ENCODE measurements at places on chromosomes 16 and 17. TPM values are rescaled to one million over a fixed set of nuclear protein-coding genes. Genes with fewer than 3 reads are reported as not detected.

The OR1A1 gene
- total RNA-seq = not detected

DNA sequence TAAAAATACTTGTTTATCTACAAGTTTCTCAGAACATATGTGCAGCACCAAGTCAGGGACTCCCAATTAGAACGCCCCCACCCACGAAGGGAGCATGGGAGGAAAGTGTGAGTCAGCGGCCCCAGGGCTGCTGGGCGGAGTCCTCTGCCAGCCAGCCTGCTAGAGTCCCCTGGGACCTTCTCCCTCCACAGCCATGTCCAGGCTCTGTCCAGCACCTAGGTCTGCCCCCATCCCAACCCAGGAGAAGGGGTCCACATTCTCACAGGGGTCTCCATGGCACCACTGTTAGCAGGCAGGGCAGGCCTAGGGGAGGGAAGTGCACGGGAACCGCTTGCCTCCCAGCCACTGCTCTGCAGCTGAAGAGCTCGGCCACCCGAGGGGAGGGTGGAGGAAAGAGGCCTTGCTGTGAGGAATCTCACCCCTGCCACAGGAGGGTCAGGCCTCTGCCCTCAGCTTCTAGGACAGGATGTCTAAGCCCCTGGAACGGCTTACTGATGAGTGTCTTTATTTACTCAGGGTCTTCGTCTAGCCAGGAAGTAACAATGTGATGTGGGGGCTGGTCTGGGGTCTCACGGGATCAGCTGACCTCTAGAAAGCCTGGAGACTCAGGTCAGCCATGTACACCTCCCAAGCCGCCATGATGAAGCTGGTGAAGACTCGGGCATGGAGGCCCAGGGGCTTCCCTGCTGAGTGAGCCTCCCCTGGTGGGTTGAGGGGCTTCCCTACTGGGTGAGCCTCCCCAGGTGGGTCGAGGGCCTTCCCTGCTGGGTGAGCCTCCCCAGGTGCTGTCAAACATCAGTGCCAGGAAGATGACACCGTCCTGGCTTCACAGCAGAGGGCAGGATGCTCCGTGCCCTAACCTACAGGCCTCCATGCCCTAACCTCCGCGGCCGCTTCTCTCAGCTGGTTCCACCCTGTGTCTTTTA lies 190.3 kb downstream of the RBFOX3 start:
- no peak for DNase-seq

GRCh38 chr16:22372882-22373661 lies 1.3 kb downstream of the CDR2 start:
- DNase-seq = no peak

DNA sequence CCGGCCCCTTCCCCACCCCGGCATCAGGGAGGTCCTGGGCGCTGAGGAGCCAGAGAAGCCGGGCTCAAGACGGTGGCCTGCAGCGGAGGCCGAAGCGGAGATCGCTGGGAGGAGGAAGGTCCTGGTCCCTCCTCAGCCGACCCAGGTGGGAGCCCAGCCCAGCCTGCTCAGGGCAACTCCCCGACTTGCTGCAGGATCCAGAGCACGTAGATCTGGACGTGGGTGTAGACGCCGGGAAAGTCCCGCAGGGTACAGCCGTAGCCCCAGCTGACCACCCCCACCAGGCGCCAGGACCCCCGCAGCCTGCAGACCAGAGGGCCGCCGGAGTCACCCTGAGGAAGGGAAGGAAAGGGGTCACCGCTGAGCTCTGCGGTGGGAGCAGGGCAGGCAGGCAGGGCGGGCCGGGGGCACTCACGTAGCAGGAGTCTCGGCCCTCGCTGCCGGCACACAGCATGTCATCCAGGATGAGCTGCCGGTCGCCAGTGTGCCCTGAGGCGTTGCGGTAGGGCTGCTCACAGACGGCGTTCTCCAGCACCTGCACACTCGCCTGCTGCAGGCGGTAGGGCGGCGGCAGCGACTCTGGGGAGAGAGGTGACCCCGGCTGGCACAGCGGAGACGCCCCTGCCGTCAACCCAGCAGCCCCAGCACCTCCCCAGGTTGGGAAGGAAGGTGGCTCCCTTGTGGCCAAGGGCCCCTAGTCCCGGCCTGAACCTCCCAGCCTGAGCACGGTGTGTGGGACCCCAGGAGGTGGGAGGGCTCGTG lies 5.4 kb downstream of the TPSD1 start:
- peak; percentile 46 for DNase-seq

DNA sequence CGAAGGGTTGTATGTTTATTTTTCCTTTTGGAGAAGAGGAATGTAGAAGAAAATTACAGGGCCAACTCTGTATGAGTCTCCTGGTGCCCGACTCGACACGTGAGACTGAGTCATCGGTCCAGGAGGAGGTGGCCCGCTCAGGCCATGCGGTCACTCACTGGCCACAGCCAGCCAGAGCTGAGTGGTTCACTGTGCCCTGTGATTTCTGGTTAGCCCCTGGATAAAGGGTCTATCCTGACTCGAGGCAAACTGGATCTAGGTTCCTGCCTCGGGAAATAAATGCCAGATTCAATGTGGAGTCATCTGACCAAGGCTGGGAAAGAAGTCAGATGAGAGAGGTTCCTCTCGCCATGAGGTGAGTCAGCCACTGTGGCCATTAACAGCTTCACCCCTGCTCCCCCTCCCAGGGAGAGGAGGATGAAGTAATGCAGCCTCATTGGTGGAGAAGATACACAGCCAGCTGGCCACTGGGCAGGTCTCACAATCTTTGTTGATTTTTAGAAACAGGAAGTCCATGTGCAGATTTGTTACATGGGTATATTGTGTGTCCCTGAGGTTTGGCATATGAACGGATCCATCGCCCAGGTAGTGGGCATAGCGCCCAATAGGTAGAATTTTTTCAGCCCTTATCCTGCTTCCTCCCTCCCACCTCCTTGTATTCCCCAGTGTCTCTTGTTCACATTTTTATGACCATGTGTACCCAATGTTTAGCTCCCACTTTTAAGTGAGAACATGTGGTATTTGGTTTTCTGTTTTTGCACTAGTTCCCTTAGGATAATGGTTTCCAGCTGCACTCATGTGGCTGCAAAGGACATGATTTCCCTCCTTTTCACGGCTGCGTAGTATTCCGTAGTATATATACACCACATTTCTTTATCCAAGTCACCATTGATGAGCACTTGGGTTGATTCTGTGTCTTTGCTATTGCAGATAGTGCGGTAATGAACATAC lies 21.7 kb upstream of the USP36 start:
- DNase-seq = peak; percentile 89

GRCh38 chr17:28812748-28813377 lies 29.7 kb downstream of the FAM222B start:
- no peak for DNase-seq

DNA sequence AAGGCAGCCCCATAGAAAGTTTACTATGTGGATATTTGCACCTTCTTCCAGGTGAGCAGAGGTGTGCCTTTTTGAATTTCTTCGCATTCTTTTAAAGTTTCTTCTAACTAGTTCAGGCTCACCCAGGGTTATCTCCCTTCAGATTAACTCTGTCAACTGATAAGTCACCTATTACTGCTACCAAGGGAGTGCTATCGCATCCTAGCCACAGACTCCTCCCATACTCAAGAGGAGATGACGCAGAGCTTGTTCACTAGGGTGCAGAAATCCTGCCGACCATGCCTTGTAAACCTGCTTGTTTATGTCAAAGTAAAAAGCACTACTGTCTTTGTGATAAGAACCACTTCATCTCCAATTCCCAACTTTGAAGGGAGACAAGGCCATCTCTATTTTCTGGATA lies 390.1 kb downstream of the RBFOX1 start:
- no peak for DNase-seq

DNA sequence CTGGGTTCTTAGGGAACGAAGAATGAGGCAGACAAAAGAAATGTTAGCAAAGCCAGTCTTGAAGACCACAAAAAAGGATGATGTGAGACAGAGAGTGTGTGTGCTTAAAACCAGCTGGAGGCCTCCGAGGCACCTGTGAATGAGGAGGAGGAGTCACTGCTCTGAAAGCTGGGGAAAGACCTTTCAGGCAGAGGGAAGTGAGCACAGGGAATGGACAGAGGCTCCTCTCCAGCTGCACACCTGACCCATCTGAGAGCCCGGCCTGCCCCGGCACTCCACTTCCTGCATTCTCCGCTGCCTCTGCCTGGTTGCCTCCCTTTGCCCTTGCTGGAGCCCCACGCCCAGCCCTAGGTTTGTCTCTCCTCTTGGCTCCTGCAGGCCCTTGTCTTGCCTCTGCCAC lies 55.2 kb upstream of the SREBF1 start:
- no peak for DNase-seq

The KRTAP3-1 gene
- not detected for total RNA-seq

- no peak for DNase-seq
Observed at GRCh38 chr16:15732416-15732815, 82.4 kb downstream of the NDE1 start.

GRCh38 chr16:7405166-7405565 lies 72.5 kb downstream of the RBFOX1 start:
- DNase-seq = no peak

The TEDC2 gene
- total RNA-seq = 30.5 TPM

DNA sequence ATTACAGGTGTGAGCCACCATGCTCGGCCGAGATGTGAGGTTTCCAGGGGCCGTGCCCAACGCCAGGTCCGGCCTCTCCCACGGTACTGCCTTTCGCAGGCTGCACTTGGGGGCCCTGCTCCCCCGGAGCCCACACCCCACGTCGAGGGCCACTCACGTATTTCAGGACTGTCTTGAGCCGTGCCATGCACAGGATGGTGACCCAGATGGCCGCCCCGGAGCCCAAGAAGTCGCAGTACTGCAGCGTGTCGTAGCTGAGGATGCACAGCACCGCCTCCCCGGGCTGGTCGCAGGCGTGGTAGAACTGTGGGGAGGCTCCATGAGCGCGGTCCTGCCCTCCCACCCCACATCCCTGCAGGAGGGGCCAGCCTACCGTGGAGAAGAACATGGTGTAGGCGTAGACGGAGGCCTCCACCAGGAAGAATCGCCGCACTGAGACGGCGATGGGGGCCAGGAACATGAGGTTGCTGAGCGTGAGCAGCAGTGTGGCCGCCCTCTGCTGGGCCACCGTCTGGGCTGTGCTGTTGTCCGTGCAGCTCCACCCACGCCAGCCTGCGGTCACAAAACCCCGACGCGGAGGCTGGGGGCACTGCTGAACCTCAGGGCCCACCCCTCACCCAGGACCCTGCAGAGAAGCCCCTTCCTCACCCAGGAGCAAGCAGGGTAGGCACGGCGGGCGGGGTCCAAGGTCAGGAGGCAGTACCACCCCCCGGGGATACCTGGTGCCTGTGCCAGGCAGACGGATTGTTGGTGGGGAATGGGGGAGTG lies 3.7 kb upstream of the MRPL28 start:
- DNase-seq = no peak

The TRPV2 gene
- 1.0 TPM for total RNA-seq

The ULK2 gene
- total RNA-seq = 4.3 TPM

The PLEKHG4 gene
- 5.5 TPM for total RNA-seq

- DNase-seq = no peak
Observed at GRCh38 chr17:81416612-81417011, 21.4 kb downstream of the BAHCC1 start.

DNA sequence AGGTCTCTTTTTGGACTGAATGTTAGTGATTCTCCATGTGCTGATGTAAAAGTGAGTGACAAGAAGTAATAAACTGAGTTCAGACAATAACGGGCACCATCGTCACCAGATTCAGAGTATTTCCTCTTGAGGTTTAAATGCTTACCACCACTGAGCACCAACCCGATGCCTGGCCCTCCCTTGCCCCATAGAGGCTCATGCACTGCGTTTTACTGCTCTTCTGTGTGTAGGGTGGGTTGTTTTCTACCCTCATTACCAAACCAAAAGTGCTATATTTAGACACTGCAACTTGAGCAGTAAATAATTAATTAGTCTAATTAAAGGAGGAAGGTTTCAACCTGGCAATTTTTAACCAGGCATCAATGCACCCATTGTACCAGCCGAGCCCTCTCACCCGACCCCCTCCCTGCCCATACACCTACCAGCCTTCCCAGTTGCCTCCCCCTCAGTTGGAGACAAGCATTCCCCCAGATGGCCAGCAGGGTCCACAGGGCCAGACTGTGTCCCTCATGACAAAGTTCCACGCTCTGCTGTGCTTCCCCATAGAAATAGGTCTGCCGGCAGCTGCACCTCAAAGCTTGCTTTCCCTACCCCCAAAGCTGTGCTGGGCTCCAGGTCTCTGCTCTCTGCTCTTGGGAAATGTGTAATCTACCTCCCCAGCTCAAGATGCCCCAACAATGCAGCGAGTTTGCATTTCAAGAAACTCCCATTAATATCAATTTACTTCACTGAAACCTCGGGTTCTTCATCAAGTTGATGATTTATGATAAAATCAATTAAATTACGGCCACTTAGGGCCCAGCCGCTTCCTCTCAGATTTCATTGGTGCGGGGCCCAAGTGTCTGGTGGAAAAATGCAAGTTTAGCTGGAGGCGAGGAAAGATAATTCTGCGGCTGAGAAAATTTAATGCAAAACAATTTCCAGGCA lies 16.0 kb downstream of the HOXB4 start:
- peak; percentile 94 for DNase-seq

DNA sequence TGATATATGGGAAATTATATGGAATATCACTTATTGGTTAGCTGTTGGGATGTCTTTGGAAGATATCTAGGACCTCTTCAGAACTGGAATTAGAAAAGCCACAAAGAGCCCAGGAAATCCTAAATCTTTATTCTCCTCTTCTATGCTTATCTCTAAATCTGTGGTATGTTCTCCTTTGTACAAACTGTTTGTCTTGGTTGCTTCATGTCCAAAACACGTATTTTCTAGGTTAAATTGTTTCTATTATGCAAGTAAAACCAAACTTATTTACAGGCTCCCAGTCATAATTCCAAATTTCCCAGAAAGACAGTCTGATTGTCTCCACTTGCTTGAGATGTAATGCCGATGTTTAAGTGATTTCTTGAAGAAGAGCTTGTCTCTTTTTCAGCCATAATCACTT lies 650.9 kb downstream of the CDH11 start:
- no peak for DNase-seq

DNA sequence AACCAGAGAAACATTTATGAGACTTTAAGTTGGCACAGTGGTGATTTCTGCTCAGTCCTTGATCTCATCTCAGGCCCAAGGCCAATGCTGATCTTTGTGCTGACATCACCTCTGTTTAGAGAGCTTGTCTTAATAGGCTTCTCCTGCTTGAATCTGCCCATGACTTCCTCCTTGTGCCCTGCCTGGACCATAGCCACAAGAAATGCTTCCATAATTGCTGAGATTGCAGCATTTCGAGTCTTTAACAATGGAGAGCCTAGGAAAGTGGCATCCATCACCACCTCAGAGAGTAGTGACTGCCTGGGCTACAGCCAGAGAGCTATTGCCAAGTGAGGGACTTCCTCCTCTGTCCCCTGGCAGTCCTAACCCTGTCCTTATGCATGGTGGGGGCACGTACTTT lies 25.1 kb upstream of the MMP2 start:
- DNase-seq = no peak

- no peak for DNase-seq
Observed at GRCh38 chr16:72500545-72500944, 328.6 kb upstream of the PMFBP1 start.

- no peak for DNase-seq
Observed at GRCh38 chr16:56795011-56795410, 65.1 kb downstream of the NUP93 start.

The SNX20 gene
- total RNA-seq = not detected

DNA sequence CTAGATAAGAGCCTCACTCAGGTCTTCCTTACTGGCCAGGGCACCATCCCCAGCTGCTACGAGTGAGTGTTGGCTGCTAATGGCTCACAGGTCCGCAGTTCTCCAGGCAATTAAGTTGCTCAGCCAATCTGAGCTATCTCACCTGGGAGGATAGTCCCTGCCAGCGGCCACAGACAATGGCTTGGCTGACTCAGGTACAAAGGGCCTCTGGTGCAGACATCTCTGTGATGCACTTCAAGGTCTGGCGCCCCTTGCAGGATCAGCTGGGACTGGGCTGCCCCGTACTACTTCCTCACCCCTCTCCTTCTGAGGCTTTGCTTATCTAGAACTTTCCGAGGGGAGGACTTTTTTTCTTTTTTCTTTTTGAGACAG lies 49.2 kb upstream of the EMP2 start:
- no peak for DNase-seq

All from Calu3 (cell line).